Renal cortical epithelial cell (primary cell): ENCODE measurements at places on chromosomes 2 and 18. TPM values are rescaled to one million over a fixed set of nuclear protein-coding genes. Genes with fewer than 3 reads are reported as not detected.

- no peak for DNase-seq
These were observed 1071.9 kb upstream of the CHAC2 start for GRCh38 chr2:52695731-52696130.

- DNase-seq = peak; percentile 89
These were observed 790.5 kb downstream of the RNF144A start for GRCh38 chr2:7707723-7708122.

DNA sequence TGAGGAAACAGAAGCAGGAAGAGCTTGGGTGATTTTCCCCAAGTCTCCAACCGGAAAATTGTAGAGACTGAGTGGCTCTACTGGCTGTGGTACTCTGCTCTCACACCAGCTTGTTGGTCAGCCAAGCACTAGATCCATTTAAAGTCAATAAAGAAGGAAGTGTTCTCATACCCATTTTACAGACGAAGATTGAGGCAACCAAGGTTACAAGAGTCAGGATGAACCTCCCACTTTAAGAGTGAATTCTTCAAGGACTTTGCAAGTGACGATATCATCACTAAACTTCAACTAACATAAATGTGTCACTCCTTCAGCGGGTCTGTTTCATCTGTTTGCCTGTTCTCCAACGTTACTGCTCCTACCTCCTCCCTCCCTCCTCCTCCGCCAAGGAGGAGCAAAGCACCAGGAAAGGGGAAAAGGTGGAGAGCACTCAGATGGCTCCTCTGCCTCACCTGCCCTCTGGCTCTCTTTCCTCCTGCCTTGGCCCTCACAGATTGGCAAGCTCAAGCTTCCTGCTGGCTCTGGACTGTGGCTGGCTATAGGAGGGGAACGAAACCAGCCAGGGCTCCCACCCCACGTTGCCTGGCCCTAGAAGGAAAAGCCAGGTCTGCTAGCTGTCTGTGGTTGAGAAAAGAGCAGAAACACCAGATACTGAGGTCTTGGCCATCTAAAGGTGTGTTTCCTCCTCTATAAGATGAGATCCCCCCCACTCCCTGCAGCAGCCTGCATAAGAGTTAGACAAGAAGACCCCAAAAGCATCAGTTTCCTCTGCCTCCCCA lies 3.6 kb upstream of the RAB11FIP5 start:
- DNase-seq = no peak

GRCh38 chr2:200054681-200055468 lies 99.5 kb downstream of the MAIP1 start:
- no peak for DNase-seq

- DNase-seq = peak; percentile 48
These were observed 19.6 kb downstream of the RSAD2 start for GRCh38 chr2:6896930-6897759.

- DNase-seq = no peak
These were observed 8.1 kb upstream of the DSC3 start for GRCh38 chr18:31050635-31051034.

DNA sequence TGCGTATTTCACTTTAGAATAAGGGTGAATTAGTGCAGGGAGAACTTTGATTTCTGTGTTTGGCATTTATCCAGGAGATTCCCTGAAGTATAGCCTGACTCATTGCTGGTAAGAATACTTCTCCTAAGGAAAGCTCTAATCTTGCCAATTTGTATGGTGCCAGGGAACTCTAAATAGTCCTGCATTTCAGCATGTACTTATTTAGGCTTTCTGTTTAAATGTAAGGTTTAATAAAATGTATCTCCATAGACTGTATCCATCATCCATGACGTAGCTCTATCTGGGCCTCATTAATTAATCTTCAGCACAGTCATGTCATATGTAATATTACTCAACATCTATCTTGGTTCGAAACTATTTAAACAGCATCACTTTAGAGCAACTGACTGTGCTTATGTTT lies 127.7 kb downstream of the DOK6 start:
- peak; percentile 67 for DNase-seq

DNA sequence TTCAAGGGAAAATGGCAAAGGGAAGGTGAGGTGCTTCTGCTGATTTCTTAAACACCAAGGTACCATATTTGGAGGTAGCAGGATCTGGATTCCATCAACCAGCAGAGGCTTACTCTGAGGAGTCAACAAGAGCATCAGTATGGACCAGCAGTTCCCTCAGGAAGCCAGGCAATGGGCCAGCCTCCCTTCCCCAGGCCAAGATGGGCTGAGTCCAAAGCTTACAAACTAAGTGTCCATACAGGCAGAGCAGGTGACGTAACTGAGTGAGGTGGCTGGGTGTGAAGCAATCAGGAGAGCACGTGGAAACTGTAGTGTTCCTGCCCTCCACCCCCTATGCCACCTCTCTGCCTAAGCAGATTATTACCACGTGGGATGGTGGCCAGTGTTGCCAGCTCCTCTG lies 134.2 kb upstream of the HNRNPA3 start:
- peak; percentile 9 for DNase-seq

GRCh38 chr18:77208964-77209363 lies 40.7 kb upstream of the GALR1 start:
- peak; percentile 68 for DNase-seq

DNA sequence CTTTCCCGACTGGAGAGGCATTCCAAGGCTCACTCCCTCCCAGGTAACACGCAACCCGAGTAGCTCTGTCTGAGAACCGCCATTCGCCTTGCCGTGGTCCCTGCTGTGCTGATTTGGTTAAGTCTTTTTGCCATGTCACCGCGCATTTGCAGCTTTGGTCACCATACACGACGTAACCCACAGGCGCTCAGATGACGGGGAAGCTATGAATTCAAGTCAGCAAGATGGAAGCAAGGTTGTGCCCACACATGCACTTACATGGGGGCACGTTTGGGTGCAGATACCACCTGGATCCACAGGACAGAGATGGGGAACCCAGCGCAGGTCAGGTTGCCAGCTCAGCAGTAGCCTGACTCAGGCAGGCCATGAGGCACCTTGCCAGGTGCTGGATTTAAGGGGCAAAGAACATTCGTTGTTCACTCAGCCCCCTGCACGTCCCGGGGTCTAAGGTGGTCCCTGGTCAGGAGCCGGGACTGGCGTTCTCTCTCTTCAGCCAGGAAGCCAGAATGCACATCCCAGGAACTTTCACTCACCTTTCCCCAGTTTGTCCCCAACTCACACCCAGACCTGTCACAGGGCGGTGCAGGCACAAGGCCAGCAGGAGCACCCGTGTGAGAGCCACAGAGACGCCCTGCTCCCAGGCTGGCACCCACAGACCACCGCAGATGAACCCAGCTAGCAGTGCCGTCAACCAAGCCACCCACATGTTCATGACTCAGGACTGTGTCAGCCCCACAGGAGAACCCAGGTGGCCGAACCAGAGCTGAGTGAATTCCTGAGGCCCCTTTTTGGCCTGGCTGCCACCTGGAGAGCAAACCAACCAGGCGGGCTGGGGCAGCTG lies 19.9 kb downstream of the SNED1 start:
- no peak for DNase-seq

DNA sequence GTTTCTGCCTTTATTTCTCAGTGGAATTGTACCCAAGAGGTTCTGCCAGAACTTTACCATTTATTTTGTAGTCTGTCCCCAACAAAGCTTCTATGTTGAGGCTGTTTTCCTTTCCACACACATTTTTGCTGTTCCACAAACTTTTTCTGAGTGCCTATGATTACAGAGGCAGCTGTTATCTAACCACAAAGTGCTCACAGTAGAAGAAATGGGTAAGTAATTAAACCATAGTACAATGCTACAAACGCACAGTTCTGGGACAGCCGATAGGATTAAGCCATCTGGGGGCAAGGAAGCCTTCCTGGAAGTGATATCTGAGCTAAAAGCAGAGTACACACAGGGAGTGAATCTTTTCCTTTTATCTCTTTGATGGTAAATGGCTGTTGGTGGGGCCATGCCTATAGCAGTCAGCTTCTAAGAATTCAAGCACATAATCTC lies 3.9 kb upstream of the MGAT4A start:
- DNase-seq = no peak

DNA sequence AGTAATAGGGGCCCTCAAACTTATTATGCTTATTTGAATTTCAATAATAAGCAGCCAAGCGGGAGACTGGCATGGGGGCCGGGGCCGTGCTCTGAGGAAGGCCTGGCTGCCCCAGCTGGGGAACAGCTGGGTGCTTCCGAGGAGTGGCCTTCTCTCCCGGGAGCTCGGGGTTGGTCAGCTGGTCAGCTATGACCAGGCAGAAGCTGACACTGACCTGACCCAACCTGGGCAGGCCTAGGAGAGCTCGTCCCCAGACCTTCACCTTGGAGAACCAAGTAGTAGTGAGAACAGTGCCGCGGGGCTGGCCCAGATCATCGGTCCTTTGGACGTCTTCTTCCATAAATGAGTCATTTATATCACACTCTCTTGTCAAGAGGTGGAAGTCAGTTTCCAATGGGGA lies 36.1 kb downstream of the RRM2 start:
- no peak for DNase-seq

GRCh38 chr2:8612734-8613179 lies 69.1 kb upstream of the ID2 start:
- DNase-seq = no peak

- DNase-seq = peak; percentile 27
These were observed 178.7 kb downstream of the CLIP4 start for GRCh38 chr2:29293830-29294438.

DNA sequence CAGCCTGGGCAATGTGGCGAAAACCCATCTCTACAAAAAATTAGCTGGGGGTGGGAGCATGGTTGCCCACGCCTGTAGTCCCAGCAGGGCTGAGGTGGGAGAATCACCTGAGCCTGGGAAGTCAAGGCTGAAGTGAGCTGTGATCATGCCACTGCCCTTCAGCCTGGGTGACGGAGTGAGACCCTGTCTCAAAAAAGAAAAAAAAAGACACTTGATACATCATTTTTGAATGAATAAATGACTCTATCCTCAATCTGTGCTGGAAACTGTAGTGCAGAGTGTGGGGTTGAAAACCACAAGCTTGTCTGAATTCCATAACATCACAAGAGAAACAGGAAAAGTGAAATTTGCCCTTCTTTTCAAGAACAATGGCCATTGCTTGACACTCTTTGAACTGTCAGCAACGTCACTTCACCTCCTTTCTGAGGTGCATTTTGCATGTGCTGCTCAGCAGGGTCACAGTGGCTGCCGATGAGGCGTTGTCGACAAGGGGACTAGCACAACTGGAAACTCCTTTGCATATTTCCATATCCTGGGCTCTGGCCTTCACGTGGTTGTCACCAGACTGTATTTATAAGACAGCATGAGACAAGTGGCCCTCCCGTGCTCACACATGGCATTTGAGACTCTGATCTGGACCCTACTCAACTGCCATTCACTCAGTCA lies 54.2 kb downstream of the DDX1 start:
- no peak for DNase-seq

DNA sequence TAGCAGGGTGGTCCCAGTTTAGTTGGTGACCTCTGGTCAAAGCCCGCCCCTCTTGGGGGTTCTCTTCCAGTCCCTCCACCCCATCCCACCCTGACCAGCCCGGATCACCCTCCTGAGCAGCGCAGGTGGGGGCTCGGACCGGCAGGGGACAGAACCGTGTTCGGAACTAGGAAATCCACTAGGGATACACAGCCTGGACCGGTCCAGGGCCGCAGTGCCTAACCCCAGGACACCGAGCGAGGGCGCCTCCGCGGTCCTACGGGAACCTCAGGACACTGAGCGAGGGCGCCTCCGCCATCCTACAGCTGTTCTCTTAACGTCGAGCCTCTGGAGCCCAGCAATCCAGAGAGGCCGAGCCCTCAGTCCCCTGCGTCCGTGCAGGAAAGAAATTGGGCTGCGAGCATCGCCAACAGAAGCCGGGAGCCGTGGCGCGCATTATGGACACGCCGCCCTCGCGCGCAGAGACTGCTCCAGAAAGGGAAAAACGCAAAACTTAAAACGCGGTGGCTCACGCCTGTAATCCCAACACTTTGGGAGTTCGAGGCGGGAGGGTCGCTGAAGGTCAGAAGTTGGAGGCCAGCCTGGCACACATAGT lies 8.5 kb downstream of the RAX start:
- no peak for DNase-seq

- DNase-seq = peak; percentile 31
These were observed 1019.5 kb upstream of the LRRTM1 start for GRCh38 chr2:81324046-81324445.

NEU2 gene
- not detected in 2 replicates for total RNA-seq

LYPD6B gene
- total RNA-seq = 0.15 and 0.17 TPM in 2 replicates

TIGD1 gene
- total RNA-seq = 2.3 and 3.4 TPM in 2 replicates
